ENCODE measurements at places on chromosomes 12 and 14.
A peak's percentile ranks its signal among the peaks of the same experiment; 100 is the strongest.

- no peak for DNase-seq
Measured at GRCh38 chr14:58848365-58848764, 210.6 kb downstream of the DACT1 start.

- peak; percentile 51 for DNase-seq
Measured at GRCh38 chr14:60648934-60649874, at the start of gene SIX1. SIX1 (minus strand) TSS chr14:60649477; CDS start chr14:60649189, 288 bp downstream.

GRCh38 chr14:89881839-89882238 is 72.7 kb downstream of the EFCAB11 start:
- no peak for DNase-seq

DNA sequence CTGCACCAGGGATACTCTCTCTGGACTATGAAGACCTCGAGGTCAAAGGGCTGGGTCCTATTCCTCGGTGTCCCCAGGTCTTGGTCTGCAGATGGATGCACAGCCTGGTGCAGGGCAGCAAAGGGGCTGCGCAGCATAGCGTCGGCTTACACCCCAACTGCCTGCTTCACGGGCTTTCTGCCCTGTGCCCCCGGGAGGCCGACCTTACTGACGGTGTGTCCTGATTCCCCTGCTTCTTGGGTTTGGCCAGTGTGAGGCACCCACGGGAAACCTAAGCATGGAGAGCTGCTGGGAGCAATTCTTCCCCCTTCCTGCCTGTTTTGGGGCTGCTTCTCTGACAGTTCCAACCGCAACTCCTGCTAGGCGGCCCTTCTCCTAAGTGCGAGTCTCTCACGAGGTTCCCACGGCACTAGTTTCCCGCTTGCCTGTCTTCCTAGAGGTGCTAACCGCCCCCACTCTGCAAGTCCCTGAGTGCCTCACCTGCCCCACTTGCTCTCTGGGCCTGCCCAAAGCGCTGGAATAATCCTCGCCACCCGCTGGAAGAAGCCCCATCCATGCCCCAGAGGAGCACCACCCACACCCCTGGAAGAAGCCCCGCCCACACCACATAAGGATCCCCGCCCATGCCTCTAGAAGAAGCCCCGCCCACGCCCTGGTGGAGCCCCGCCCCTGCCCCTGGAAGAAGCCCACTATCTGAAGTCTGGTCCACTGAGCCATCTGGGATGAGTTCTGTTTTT is 54.0 kb downstream of the PRIMA1 start:
- no peak for DNase-seq

DNA sequence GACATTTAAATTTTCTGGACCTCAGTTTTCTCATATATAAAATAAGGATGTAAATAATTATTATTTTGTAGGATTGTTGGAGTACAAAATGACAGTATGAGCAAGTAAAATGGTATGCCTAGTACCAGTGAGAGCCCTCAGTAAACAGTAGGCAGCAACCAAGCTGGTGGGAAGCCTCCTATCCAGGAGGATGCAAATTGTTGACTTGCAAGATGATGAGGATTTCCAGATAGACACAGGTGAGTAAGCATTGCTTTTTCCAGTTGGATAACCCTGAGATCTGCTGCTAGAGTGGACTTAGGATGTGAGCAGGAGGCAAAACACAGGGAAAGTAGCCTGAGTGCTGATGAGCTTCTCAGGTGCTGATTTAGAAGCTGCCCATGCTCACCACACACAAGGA is 28.2 kb upstream of the AMIGO2 start:
- no peak for DNase-seq

DNA sequence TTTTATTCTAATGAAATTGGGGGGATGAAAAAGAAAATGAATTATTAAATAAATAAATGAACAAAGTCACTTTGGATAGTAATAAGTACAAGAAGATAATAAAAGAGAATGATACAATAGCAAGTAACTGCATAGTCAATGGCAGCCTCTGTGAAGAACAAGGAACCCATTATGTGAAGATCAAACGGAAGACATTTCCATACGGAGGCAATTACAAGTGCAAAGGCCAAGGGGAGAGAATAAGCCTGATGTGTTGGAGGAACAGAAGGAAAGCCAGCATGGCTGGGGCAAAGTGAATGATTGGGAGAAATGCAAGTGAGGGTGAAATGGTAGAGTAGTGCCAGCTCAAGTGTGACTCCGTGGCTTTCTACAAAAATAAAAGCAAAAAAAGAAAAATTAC is 43.9 kb upstream of the CHPT1 start:
- no peak for DNase-seq

DNA sequence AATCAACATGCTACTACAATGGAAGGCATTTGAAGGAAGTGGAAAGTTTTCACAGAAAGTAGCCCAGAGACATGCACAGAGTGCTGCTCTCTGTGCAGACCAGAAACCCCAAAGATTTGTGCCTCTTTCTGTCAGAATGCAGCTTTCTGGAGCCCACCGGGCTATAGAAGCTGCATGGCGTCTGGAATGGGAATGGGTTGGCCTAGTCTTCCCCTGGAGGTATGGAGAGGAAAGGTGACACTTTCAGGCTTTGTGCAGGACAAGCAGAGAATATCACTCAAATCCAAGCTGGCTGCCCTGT is 21.3 kb upstream of the ZFP36L1 start:
- no peak for DNase-seq

DNA sequence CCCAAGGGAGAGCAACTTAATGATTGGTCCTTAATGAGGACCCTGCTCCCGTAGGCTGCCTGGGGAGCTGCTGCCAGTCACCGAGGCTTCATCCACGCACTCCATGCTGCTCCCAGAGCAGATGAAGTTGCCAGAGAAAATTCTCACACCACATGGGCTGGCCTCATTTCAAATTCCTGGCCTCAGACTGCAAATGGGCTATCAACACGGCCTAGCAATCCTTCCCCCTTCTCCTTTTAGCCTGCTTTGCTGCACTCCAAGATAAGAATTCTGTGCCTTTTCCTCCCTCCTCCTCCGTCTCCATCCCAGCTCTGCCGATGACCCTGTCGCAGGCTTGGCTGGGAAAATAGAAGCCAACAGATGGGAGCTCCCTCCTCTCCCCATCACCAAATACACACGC is 10.8 kb upstream of the DGLUCY start:
- DNase-seq: no peak

All from trophoblast cell (in vitro differentiated cells and primary cell).